ENCODE measurements at places on chromosomes 12 and 14. TPM values are rescaled to one million over a fixed set of nuclear protein-coding genes. Genes with fewer than 3 reads are reported as not detected.

Gene IFI27
- 179 TPM for total RNA-seq

Gene FGD6
- total RNA-seq = 33.9 TPM

Gene FAM181A
- total RNA-seq = not detected

Gene TTC9
- total RNA-seq = 4.0 TPM

Gene RDH11
- 165 TPM for total RNA-seq

Gene KDM5A
- 89.8 TPM for total RNA-seq

Gene MANSC4
- not detected for total RNA-seq

Gene RNASE1
- 0.52 TPM for total RNA-seq

Gene PARPBP
- total RNA-seq = 13.0 TPM

Gene EXOC3L4
- 0.94 TPM for total RNA-seq

Gene TMPRSS12
- total RNA-seq = not detected

Gene TAS2R9
- 0.35 TPM for total RNA-seq

Gene KRT74
- not detected for total RNA-seq

Gene BICDL1
- total RNA-seq = 15.5 TPM

Data from renal cortical epithelial cell (primary cell).